NCI-H1105 (cell line): ENCODE measurements at places on chromosomes 1 and 21.

- no peak for DNase-seq
These were observed 128.9 kb downstream of the SIK1 start for GRCh38 chr21:43297989-43298388.

GRCh38 chr1:221664253-221664652 lies 77.6 kb downstream of the DUSP10 start:
- DNase-seq = no peak

GRCh38 chr21:42997053-42997452 lies 22.7 kb downstream of the PKNOX1 start:
- DNase-seq = no peak

DNA sequence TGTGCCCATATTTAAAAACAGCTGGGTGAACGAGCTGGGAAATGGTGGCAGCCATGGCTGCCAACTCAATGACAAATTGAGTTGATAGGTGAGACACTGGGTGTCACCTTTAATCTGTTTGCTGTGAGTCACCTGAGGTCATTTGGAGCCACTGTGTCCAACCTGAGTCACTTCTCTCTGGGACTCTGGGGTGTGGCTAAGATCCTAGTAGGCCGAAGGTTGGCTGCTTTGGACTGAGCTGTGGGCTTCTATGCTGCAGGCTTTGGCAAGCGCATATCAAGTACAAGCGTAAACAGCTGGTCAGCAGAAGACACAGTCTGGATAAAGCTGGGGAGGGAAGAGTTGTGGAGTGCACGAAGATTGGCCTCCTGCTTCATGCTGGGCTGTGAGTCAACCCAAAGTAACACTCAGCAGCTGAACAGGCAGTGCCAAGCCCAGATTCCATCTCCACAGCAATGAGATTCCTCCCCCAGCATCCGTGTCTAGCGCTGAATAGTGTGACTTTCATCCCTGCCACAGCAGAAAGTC lies 24.0 kb downstream of the TEX35 start:
- no peak for DNase-seq

GRCh38 chr1:26498894-26499293 lies 26.7 kb downstream of the HMGN2 start:
- no peak for DNase-seq

DNA sequence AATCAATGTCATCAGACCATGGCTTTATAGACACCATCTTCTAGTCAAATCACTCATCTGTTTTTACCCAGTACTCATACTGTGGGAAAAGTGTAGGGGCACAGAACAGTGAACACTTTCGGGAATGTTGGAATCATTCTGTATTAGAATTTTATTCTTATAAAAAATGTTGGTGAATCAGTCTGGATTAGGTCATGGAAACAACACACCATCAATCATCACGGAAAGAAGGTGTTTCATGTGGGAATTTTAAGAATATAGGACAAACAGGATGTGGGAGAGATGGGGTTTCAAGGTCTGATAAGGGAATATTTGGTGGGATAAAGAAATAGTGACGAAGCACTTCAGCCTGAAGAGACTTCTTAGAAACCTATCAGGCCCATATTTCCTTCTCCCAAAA lies 17.3 kb downstream of the GBP1 start:
- DNase-seq = no peak

- no peak for DNase-seq
These were observed 2.4 kb upstream of the RNU5D-1 start for GRCh38 chr1:44733365-44733764.

DNA sequence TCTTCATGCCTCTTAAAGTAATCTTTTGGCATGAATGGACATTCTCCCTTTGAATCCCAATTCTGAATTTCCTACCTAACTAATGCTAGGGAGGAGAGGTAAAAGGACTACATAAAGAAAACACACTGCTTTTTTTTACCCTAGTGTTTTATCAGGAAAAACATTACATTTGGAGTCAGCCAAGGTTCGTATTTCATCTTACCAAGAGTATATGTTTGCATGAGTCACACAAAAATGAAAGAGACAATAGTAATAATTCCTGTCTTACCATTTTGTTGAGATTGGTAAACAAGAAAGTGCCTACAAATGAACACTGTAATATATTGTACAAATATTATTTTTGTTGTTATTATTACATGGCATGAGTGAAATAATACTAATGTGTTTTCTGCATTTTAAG lies 112.9 kb upstream of the WARS2 start:
- DNase-seq = no peak

DNA sequence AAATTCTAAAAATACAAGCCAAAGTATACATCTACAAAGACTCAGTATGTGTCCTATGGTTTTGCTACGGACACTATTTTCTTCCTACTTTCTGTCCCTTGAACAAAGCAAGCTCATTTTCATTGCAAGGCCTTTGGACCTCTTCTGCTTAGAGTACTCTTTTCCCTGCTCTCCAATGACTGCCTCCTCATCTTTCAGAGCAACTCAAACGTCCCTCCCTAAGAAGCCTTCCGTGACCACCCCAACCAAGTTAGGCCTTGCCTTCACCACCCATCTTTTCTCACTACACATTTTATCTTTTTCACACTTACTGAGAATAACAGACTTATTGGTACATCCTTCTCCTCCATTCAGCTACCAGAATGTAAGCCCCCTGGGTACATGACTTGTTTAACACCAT lies 39.9 kb downstream of the ENAH start:
- no peak for DNase-seq

GRCh38 chr1:197103300-197103699 lies 36.2 kb upstream of the F13B start:
- DNase-seq = no peak

GRCh38 chr21:20308586-20309315 lies 689.5 kb upstream of the NCAM2 start:
- DNase-seq = no peak

DNA sequence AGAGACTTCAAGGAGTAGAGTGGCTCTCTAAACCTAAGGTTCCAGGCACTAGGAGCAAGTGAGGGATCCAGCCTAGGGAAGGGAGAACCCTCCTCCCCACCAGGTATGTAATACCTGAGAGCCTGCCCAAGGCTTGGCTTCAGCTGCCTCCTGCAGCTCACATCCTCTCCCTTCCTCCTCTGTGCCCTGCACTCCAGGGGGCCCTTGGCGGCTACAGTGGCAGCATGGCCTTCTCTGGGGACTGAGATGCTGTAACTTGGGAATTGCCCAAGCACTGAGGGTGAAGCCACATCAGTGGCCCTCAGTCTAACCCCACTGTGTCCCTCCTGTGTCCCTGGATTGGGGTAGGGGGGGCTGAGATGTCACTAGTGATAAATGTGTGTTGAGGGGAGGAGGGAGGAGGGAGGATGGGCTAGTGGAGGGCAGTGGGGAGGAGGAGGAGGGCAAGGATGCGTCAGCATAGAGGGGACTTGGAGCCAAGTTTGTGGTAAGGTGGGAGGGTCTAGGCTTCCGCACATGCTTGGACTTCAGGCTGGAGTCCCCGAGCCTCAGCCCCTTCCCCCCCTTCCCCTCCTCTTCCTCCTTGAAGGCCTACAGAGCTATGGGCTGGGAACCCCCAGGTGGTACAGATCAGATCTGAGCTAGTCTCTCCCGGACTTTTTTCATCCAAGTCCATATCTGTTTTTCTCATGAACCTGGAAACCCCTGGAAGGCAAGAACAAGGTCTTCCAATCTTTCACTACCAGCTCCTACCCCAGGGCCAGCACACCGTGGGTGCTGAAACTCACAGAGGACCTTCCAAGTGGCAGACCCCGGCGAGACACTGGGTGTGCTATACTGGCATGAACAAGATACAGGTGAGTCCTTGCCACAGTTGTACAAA lies 17.5 kb downstream of the COL9A2 start:
- DNase-seq = no peak

GRCh38 chr1:221878134-221878533 lies 136.2 kb upstream of the DUSP10 start:
- DNase-seq = no peak

DNA sequence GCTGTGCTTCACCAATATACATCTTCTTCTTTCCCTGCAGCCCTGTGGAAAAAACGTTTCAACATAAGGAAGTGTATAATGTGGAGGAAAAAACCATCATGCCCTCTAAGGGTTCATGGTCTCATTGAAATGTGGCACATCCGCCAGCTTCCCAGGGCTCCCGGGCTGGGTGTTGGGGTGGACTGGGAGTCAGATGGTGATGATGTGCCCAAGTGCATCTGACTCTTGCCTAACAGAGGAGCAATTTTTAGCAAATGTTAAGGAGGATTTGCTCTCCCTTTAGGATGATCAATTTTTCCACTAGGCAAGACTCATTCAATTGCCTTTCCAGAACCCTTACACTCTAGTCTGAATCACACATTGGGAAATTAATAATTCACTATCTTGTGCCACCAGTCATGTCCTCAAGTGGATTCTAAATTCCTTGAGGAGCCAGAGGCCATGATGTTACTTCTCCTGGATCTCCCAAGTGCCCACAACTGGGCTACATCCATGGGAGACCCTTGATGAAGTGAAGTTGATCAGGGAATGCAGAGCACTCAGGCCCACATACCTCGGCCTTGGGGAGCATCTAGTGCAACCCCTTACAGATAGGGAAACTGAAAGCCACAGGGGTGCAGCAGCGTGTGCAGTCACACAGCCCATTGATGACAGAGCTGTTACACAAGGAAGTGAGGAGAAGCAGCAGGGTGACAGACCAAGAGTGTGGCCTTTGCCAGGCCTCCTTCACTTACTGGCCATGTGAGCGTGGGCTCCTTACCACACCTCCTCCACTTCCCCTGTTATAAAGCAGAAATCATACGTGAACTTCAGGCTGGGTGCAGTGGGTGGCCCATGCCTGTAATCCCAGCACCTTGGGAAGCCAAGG lies 100.0 kb upstream of the SLC44A3 start:
- DNase-seq = no peak

GRCh38 chr1:211485480-211485857 lies 6.5 kb downstream of the RD3 start:
- no peak for DNase-seq

DNA sequence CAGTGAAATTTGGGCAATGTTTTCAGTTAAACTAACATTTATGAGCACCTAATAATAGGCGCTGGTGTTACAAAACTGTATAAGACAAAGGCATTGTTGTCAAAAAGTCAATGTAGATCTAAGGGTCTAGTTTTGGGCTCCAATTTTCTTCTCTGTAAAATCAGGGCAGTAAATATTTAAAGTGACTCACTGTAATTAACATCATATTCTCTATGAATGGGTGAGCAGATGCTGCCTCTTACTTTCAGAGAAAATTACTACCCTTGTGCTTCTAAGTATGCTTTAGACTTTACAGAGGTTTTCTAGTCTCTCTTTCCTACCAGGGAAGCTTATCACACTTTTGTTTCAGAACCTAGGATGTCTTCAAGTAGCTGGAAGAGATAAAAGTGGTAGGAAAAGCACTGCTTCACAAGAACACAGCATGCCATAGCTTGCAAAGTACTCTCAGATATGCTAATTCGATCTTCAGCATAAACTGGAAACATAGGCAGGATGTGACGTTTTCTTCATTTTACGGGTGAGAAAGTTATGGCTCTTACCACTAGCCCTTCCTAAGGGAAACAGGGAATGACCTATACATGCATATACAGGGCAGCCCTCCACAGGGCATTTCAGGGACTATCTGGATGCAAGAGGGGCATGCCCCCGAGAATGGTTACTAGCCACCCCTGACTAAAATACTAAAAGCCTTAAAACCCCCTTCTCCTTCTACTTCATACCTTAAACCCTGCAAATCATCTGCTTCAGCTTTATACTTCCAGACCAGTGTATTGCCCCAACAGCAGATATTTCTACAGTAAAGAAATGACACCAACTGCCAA lies 2.6 kb downstream of the C1orf116 start:
- DNase-seq = peak; percentile 8

DNA sequence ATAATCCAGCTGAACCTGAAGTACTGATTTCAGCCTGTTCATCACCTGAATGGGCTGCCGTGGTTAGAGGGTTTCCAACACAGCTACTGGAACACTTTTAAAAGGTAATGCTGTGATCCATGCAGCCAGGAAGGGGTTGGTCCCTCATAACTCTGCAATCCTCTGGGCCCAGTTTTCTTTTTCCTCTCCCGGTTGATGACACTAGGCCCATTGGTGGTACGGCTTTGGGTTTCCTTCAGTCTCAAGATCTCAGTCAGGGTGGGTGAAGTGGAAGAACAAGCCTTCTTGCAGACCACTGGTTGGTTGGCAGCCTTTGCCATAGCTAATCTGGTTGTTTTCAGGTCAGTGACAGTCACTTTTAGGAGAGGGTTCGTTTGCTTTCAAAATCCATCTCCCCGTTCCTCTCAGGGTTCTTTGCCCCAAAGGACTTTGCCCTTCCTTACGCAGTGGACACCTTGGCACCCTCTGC lies 502 bp upstream of the SLC35A3 start:
- DNase-seq = no peak

DNA sequence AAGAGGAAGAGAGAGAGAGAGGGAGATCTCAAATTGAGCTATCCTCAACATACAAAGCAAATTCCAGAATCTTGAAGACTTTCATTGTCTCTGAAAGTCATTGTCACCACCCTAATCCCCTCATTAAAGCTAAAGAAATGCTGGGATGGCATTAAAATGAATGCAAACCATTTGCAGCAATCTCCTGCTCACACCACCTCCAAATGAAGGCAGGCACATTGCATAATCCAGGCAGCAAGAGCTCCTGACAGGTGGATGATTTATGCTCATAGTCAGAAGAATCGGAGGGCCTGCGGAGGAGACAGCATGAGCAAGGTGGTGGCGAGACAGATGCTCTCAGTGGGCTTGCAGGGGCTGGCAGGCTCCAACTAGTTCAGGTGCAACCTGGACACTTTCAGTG lies 90.2 kb downstream of the ESRRG start:
- DNase-seq = no peak

DNA sequence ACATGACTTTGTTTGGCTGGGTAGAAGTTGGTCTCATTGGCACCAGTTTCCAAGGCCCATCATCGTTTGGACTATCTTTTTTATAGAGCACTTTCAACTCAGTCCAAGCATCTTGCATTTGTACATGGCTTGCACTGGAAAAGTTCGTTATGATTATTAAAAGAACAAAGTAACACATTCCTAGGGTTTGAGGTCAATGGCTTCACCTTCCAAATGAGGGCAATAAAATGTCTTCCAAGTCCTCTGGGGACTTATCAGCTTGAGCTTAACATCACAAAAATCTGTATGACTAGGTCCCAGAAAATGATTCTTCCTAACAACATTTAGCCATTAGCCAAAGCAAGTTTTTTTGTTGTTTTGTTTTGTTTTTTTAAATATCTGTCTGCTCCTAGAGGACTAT lies 610.8 kb downstream of the LMO4 start:
- DNase-seq = no peak

DNA sequence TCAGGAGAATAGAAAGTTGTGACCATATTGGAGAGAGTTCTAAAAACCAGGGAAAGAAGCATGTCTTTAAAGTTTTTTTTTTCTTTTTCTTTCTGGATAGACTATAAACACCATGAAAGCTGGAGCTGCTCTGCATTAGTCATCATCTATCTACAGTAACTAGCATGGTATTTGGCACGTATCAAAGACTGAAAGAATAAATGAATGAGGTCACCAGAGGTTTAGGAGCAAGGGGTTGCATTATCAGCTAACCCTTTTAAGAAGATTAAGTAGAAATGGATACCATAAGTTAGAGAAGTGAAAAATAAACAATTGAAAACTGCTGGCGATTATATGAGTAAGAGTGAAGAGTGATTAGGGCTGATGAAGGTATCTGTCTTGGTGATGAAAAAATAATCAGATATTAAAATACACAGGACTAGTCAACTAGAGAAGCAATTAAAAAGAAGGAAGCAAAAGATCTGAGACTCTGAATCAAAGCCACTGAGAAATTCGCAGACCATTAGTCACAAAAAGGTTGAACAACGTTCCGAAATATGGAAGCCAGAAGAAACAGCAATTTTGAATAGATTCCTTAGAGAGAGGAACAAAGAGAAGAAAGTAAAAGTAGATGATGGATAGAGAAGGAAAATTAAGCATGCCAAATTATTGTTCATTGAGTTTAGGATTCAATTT lies 536.4 kb downstream of the DPYD start:
- DNase-seq = no peak

GRCh38 chr1:44412601-44413000 lies 7.5 kb downstream of the RNF220 start:
- no peak for DNase-seq
